ENCODE measurements at places on chromosomes 5 and 9. TPM values are rescaled to one million over a fixed set of nuclear protein-coding genes. Genes with fewer than 3 reads are reported as not detected.

Gene NUTM2F
- not detected for total RNA-seq

Gene DMRT3
- total RNA-seq, result not detected

Gene TMC1
- not detected for total RNA-seq

Gene ACTBL2
- total RNA-seq, result 2.2 TPM

Measured in lower leg skin (tissue), 4 donors.